ENCODE measurements at places on chromosomes 16 and 17.

GRCh38 chr17:731644-732066 is 741 bp upstream of the TLCD3A start:
- DNase-seq, result no peak

GRCh38 chr17:32865141-32865540 is 11.8 kb downstream of the MYO1D start:
- DNase-seq, result no peak

DNA sequence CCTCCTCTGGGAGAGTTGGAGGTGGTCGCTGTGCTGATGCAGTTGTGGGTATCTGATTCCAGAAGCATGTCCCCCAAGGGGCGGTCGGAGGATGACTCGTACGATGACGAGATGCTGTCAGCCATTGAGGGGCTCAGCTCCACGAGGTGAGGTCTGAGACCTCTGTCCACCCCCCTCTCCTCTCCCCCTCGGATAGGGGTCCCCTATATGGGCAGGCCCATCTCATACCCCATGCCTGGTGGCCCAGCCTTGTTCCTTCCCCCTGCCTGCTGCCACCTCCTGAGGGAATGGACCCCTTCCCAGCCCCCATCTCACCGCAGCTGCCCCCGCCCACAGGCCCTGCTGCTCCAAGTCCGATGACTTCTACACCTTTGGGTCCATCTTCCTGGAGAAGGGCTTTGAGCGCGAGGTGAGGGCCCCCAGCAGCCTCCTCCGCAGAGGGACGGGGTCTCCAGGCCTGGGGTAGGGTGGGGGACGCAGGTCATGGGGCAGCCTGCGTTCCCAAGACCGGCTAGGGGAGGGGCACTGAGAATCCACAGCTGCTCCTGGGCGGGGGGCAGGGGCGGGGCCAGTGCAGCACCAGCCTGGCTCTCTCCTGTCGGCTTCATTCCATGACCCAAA is 39.2 kb downstream of the ADCY7 start:
- DNase-seq, result no peak

GRCh38 chr16:89123001-89123830 is 29.6 kb downstream of the ACSF3 start:
- DNase-seq, result peak; percentile 9

- DNase-seq, result peak; percentile 52
Observed at GRCh38 chr17:7307686-7308624, 527 bp downstream of the EIF5A start.

DNA sequence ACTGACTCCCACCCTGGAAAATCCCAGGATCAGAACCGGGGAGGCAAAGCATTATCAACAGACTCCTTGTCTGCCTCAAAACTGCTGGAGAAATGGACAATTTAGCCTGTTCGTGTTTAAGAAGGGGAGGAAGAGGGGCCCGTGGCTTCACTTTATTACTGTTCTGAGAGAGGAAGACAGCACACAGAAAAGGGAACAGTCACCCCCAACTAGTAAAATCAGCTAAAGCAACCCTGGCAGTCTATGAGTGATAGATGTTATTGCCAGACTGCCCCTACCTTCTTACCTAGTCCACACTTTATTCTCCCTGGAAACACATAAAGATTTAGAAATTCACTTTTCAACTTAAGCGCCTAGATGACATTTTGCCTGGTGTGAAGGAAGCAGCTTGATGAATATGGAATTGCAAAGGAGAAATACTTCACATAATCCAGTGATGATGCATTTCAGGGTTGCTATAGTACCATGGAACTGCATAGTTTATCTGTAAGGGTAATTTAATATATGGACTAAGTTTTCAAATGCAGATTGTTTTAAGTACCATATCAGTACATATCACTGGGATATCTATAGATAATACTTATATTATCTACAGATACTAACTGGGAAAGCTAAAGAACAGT is 36.9 kb upstream of the TRAP1 start:
- no peak for DNase-seq

DNA sequence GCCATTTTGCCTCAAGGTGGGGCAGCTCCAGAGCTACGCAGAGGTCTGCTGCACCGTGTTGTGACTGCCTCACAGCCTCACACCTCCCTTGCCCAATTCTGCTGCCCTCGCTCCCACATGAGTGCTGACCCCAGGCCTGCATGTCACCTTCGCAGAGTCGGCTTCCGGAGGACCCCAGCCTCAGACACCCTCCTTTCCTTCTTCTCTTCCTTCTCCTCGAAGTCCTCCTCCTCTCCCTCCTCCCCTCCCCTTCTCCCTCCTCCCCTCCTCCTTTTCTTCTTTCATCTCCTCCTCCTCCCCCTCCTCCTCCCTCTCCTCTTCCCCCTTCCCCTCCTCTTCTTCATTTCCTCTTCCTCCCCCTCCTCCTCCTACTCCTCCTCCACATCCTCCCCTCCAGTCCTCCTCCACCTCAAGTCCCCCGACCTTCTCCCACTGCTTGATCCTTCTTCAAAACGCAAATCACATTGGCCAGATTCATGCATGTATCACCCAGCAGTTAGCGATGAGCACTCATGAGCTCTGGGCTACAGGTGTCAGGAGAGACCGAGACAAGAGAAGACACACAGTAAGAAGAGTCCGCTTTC is 243.8 kb downstream of the RBFOX3 start:
- no peak for DNase-seq

GRCh38 chr17:50347117-50347893 is 1.4 kb downstream of the XYLT2 start:
- DNase-seq, result no peak

DNA sequence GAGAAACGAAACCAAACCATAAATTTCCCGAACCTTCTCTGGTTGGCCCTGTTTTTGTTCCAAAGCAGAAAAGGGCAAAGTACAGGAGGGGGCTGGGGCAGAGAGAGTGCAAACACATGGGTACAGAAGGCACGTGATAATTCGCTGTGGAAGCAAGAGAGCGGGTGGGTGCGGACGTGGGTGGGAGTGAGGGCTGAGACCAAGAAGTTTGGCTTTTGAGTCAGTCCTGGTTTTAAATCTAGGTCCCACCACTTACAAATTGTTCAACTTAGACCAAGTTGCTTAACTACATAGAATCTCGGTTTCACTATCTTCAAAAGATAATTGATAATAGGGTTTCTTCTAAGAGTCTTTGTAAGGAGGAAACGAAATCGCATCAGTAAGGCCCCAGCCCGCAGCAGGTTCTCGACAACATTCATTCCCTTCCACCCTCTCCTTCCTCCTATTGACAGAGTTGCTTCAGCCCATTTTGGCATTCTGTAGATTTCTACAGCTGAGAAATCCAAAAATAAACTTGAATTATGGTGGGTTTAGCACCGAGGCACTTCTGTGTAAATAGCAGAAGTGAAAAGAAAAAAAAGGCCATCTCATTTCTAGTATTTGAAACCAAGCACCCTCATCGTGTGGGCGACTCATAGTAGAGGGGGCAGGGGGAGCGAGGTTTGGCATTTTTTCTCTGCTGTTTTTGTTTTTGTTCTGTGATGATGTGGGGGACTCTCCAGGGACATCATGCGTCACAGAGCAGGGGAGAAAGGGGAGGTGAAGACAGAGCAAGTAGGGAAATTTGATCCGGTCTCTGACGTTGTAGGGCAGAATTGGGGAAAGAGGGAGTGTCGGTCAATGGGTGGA is 33.6 kb upstream of the CCR7 start:
- no peak for DNase-seq

DNA sequence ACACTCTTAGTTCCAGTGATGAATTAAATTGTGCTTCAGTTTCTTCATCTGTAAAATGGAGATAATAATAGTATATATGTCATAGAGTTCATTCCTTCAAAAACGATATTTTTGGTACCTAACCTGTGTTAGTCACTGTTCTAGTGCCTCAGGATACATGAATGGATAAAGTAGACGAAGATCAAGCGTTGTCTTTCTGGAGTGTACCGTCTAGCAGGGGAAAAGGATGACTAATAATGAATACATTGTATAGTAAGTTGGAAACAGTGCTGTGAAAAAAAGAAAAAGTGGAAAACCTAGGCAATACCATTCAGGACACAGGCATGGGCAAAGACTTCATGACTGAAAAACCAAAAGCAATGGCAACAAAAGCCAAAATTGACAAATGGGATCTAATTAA is 8.6 kb downstream of the KRT10 start:
- peak; percentile 91 for DNase-seq

DNA sequence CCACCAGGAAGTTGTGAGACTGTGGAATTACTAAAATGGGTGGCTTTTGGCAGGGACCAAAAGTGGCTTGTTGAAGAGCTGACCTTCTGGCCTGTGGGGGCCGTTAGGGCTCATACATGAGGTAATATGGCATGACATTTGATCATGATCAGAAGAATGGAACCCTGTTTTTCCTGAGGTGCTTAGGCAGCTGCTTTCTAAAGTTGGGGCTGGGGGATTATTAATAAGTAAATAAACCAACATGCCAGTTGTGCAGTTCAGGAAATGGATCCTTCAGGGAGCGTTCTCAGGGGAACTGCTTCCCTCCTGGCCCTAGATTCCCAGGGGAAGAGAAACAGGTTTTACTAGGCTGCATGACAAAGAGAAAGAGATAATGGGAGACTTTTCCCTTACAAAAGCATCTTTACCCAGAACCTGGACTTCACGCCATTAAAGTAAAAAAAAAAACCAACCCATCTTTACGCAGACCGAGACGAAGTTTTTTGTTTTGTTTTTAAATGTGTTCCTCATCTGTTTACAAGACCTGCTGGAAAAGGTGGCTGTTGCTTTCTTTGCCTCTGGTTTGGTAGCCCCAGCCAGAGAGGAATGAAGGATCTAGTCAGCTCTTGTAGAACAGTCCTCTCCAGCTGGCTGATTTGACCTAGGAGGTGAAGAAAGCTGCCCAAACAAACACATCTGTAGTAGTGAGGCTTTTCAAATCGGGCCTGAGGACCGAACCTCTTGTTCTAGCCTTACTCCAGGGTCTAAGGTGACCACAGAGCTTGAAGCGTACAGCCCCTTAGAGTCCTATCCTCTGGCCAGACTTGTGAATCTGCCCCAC is 22.7 kb downstream of the YPEL2 start:
- no peak for DNase-seq

DNA sequence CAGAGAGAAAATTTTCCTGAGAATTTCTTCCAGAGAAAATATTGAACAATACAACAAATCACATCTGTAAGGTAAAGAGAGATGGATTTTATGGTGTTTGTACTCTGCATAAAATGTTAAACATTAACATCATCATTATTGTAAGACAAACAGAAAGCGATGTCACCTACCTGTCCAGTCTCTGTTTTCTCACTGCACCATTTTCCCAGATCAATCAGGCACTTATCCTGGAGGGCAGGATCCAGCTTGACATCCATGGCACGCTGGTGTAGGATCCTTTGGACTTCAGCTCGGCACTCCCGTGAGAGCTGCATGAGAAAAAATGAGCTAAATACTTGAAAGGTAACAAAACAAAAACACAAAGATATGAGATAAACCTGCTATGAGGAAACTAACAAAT is 55.9 kb upstream of the CLEC18B start:
- no peak for DNase-seq

DNA sequence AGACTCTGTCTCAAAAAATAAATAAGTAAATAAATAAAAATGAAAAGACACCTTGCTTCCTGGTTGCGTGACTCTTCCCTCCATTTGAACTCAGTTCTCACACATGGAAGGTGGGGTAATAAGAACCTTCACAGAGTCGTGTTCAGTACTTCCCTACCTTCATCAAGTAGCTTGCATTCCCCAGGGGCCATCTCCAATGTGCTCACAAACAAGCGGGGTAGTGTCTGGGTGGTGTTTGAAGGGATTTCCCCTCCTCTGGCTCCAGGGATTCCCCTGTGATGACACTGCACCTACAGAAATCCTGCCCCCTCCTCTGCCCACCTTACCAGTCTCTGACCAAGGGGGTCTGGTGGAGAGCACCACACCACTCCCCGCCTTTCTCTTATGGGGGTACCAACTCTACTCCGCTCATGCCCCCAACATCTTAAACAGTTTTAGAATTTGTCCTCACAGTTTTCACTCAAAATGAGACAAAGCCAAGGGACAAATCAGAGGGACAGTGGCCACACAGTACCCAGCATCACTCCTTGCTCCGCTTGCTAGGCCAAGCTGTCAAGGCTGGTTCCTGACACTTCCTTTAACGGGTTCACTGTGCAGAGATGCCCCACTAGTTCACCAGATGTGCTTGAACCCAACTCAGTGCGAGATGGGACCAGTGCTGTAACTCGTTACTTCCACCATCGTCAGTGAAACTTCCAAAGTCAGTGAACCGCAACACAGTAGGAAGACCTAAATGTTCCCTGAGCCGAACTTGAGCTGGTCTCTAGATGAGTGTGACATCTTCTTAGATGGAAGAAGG is 69.1 kb downstream of the COPRS start:
- no peak for DNase-seq

GRCh38 chr16:9077091-9077809 is 14.2 kb upstream of the HAPSTR1 start:
- DNase-seq, result peak; percentile 88

All from epithelial cell of esophagus (primary cell).